ENCODE measurements at places on chromosomes 6 and 20.

- peaks cover 4% of the 10 kb centered on the region for H3K4me1 ChIP-seq
- no peak overlapping the region for H3K4me3 ChIP-seq
- no peaks in the 10 kb centered on the region for H3K27me3 ChIP-seq
- DNase-seq: no peak
Observed at GRCh38 chr6:36610956-36611336, 16.8 kb downstream of the SRSF3 start.

- H3K27ac ChIP-seq: peak overlapping the region; percentile 37
- H3K27me3 ChIP-seq: no peaks in the 10 kb centered on the region
- H3K4me3 ChIP-seq: no peak overlapping the region
Observed at GRCh38 chr6:151292974-151293687, 53.4 kb downstream of the AKAP12 start.

- no peak overlapping the region for H3K4me3 ChIP-seq
- peaks cover 3% of the 10 kb centered on the region for H3K4me1 ChIP-seq
- no peak for DNase-seq
- no peaks in the 10 kb centered on the region for H3K27me3 ChIP-seq
Observed at GRCh38 chr6:138671351-138671750, 102.2 kb upstream of the CCDC28A start.

GRCh38 chr20:48606172-48606840 is 221.5 kb downstream of the PREX1 start:
- DNase-seq: no peak
- no peak overlapping the region for H3K4me3 ChIP-seq
- H3K27ac ChIP-seq: no peak overlapping the region
- peaks cover 89% of the 10 kb centered on the region for H3K27me3 ChIP-seq
- H3K36me3 ChIP-seq: no peaks in the 10 kb centered on the region

DNA sequence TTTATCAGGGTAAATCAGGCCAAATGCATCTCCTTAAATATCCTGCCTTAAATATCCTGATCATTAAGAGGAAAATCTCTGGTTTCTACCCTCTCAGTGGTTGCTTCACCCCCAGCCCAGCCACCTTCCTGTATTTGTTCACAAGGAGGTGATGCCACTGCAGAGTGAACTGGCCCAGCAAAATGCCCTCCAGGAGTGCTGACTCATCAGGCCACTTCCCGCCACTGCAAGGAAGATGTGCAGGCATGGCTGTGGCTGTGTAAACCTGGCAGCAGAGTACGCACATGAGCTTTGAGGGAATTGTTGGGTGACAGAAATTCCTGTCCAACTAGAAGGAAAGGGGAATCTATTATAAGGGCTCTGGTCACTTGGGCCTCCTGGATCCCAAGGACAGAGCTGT is 13.8 kb downstream of the NQO2 start:
- no peaks in the 10 kb centered on the region for H3K27me3 ChIP-seq
- H3K4me3 ChIP-seq: no peak overlapping the region
- H3K36me3 ChIP-seq: peaks cover 76% of the 10 kb centered on the region
- DNase-seq: peak; percentile 62
- no peaks in the 10 kb centered on the region for H3K4me1 ChIP-seq

- no peaks in the 10 kb centered on the region for H3K36me3 ChIP-seq
- DNase-seq: no peak
- H3K4me3 ChIP-seq: no peak overlapping the region
- H3K27me3 ChIP-seq: peaks cover 27% of the 10 kb centered on the region
Observed at GRCh38 chr20:48845721-48846306, 18.0 kb upstream of the PREX1 start.

DNA sequence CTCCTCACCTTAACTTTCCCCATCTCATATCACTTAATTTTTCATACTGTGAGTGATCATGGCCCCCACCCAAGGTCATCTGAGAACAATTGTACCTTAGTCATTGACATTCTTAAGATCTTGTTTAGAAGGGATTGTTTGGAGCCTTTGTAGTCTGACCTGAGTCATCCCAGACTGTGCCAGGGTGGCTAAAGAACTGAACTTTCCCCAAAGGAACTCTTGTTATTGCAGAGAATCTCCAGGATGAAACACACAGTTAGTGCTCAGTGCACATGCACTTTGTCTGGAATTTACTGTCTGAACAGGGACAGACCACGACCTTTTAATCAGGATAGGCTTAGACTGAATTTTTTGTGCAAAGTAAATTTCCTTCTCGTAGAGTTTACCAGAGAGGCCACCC is 112.6 kb upstream of the CCN2 start:
- no peaks in the 10 kb centered on the region for H3K27me3 ChIP-seq
- H3K4me1 ChIP-seq: no peaks in the 10 kb centered on the region
- no peak overlapping the region for H3K27ac ChIP-seq
- H3K4me3 ChIP-seq: no peak overlapping the region
- no peaks in the 10 kb centered on the region for H3K36me3 ChIP-seq

GRCh38 chr20:19885939-19886660 is 128.0 kb downstream of the RIN2 start:
- no peaks in the 10 kb centered on the region for H3K27me3 ChIP-seq
- peak overlapping the region; percentile 76 for H3K4me3 ChIP-seq
- H3K4me1 ChIP-seq: peaks cover 28% of the 10 kb centered on the region
- peak overlapping the region; percentile 46 for H3K27ac ChIP-seq
- DNase-seq: peak; percentile 84

- H3K36me3 ChIP-seq: no peaks in the 10 kb centered on the region
- H3K27ac ChIP-seq: no peak overlapping the region
- peak; percentile 45 for DNase-seq
- peaks cover under 1% of the 10 kb centered on the region for H3K4me1 ChIP-seq
Observed at GRCh38 chr6:166258854-166259276, 49.3 kb downstream of the PRR18 start.

DNA sequence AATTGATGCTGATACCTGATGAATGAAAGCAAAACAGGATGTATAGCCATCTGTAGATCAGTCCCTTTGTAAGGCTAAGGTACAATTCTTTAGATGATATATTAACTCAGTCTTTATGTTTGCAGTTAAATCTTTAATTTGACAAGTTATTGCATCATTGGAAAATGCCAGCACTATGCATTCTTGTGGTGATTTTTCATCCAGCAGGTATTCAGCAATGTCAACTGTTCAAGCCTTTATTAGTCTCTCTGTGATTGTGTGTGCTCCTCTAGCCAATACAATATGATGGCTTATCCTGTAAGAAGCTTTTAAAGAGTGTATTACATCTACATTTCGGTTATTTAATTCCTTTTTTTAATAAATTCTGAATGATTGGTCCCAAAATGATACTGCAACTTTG is 34.3 kb downstream of the HLA-DMB start:
- DNase-seq: no peak
- peaks cover 4% of the 10 kb centered on the region for H3K4me1 ChIP-seq
- peak overlapping the region; percentile 84 for H3K27ac ChIP-seq
- H3K4me3 ChIP-seq: no peak overlapping the region
- H3K27me3 ChIP-seq: no peaks in the 10 kb centered on the region
- peaks cover under 1% of the 10 kb centered on the region for H3K36me3 ChIP-seq

DNA sequence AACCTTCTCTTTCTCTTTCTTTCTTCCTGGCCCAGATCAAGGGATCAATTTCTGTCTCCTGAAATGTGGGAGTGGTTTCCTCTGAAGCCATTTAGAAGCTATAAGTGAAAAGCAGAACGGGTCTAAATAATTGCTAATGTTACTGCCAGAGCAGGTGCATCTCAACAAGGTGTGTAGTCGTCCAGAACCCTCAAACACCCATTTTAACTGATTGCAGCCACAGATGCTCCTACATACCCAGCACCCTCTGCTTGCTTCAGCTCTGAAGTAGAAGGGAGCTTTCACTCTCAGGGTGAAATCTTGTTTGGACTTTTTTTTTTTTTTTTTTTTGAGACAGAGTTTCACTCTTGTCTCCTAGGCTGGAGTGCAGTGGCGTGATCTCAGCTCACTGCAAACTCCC is 592.1 kb upstream of the ARID1B start:
- H3K36me3 ChIP-seq: no peaks in the 10 kb centered on the region
- H3K27ac ChIP-seq: no peak overlapping the region
- no peak for DNase-seq
- no peaks in the 10 kb centered on the region for H3K4me1 ChIP-seq
- no peak overlapping the region for H3K4me3 ChIP-seq
- no peaks in the 10 kb centered on the region for H3K27me3 ChIP-seq

GRCh38 chr6:16766043-16766536 is 4.8 kb upstream of the ATXN1 start:
- no peaks in the 10 kb centered on the region for H3K36me3 ChIP-seq
- no peaks in the 10 kb centered on the region for H3K27me3 ChIP-seq
- peak; percentile 94 for DNase-seq
- peak overlapping the region; percentile 28 for H3K27ac ChIP-seq
- H3K4me1 ChIP-seq: peaks cover 7% of the 10 kb centered on the region

- no peak overlapping the region for H3K27ac ChIP-seq
- H3K27me3 ChIP-seq: no peaks in the 10 kb centered on the region
- H3K4me1 ChIP-seq: peaks cover 13% of the 10 kb centered on the region
- peaks cover 61% of the 10 kb centered on the region for H3K36me3 ChIP-seq
Observed at GRCh38 chr20:45904583-45905504, 7.1 kb downstream of the PLTP start.

GRCh38 chr6:12291839-12292604 is 1.9 kb downstream of the EDN1 start:
- peak overlapping the region; percentile 95 for H3K27ac ChIP-seq
- peak overlapping the region; percentile 62 for H3K4me3 ChIP-seq
- no peaks in the 10 kb centered on the region for H3K27me3 ChIP-seq
- DNase-seq: peak; percentile 60
- H3K36me3 ChIP-seq: no peaks in the 10 kb centered on the region

DNA sequence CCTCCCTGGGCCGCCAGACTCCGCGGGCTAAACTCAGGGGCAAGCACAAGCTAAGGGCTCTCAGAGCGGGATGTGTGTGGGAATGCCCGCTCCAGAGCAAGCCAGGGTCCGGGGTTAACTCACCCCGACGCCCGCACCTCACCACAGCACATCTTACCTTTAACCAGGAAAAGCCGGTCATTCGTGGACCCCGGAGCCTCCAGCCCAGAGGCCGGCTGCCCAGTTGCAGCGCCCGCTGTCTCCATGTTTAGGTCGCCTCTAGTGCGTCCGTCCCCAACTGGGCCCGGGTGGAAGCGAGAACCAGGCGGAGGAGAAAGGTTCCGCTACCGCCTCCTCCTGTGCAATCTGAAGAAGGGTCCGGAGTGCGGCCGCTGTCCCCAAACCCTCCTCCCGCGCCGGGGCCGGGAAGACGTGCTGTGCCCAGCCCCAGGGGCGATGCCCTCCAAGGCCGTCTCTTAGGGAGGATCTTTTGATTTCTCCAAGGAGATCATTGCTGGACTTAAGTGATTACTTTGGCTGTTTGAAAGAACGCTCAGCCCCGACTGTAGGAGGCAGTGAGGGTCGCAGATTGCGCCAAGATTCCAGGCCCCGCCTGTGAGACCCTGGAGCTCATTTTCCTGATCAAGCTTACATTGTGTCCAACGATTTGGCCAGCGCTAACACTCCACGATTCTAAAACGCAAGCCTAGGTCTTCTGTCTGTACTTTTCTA is at the start of gene TMEM242:
TMEM242 (minus strand) TSS at position 265 of the 711 bp plus-strand sequence; CDS start at position 245, 20 bp downstream.
- H3K27ac ChIP-seq: peak within 1 kb of the TSS; percentile 87
- H3K4me3 ChIP-seq: peak within 1 kb of the TSS; percentile 90
- peaks cover 4% of the 10 kb centered on the region for H3K4me1 ChIP-seq
- H3K36me3 ChIP-seq: peaks cover 3% of the 10 kb centered on the region

DNA sequence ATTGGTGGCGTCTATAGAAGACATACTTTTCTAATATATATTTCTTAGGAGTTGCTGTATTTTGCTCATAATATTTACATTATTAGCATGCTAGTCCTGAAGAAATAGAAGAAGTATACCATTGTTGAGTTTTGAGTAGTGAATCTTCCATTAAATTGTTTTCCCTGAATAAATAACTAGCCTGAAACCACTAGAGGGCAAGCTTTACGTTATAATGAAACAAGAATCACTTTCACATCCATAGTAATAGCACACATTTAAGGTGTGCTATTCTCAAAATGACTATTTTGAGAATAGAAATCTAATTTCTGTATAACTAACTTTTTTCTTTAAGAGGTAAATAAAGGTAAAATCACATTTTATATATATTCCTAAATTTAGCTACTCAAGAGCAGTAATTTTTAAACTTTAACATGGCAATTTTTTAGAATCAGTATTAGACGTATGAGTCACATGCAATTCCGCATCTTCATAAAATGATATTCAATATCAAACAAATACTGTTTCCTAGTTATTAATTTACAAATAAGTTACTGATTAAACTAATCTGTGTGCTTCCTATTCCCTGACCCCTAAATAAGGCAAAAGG is 213.2 kb upstream of the MANEA start:
- no peaks in the 10 kb centered on the region for H3K4me1 ChIP-seq
- no peaks in the 10 kb centered on the region for H3K36me3 ChIP-seq
- H3K27me3 ChIP-seq: no peaks in the 10 kb centered on the region
- DNase-seq: peak; percentile 7
- no peak overlapping the region for H3K4me3 ChIP-seq
- H3K27ac ChIP-seq: no peak overlapping the region

DNA sequence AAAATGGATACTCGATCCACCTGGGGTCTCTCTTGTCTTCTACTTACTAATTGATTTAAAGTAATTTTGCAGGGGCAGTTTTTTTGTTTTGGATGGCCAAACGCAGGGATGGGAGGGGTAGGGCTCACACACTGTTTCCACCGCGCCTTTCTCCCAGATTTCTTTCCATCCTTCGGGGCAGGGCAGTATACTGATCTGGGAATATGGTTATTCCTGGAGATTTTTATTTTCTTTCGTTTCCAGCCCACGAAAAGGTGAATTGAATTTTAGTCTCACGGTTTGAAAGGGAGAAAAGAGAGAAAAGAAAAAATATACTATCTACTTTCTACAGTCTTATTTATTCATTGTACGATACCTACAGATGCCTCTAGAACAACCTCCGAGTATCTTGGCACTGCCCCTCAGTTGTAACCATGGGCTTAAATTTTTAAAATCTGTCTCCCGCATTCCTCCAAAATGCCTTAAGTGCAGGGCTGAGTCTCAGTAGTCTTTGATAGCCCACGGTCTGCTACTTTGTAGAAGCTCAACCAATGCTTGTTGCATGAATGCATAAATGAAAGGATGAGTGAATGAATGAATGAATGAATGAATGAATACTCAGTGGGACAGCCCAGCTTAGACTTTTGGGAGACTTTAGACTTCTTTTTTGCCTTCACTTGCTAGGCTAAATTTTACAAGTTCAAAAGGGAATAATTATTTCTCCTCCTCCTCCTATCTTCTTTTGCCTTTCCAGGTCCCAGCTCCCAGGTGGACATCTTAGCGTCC is 18.1 kb upstream of the TRIM27 start:
- DNase-seq: no peak
- H3K27ac ChIP-seq: no peak overlapping the region
- H3K4me3 ChIP-seq: peak overlapping the region; percentile 90
- H3K36me3 ChIP-seq: no peaks in the 10 kb centered on the region

- H3K4me3 ChIP-seq: no peak overlapping the region
- peaks cover 35% of the 10 kb centered on the region for H3K27me3 ChIP-seq
- H3K4me1 ChIP-seq: no peaks in the 10 kb centered on the region
- no peak overlapping the region for H3K27ac ChIP-seq
- no peak for DNase-seq
Observed at GRCh38 chr6:1039191-1039590, 272.7 kb upstream of the FOXQ1 start.

- H3K27me3 ChIP-seq: peaks cover 59% of the 10 kb centered on the region
- no peak for DNase-seq
- no peaks in the 10 kb centered on the region for H3K36me3 ChIP-seq
- no peak overlapping the region for H3K4me3 ChIP-seq
- no peaks in the 10 kb centered on the region for H3K4me1 ChIP-seq
Observed at GRCh38 chr20:51098284-51098810, 75.4 kb upstream of the KCNG1 start.

- H3K4me3 ChIP-seq: peak overlapping the region; percentile 59
- no peak overlapping the region for H3K27ac ChIP-seq
- H3K4me1 ChIP-seq: peaks cover 24% of the 10 kb centered on the region
- DNase-seq: no peak
Observed at GRCh38 chr20:18058661-18059467, 1.1 kb upstream of the OVOL2 start.

- H3K4me1 ChIP-seq: peaks cover 5% of the 10 kb centered on the region
- no peak overlapping the region for H3K27ac ChIP-seq
- no peak overlapping the region for H3K4me3 ChIP-seq
- no peaks in the 10 kb centered on the region for H3K36me3 ChIP-seq
- no peaks in the 10 kb centered on the region for H3K27me3 ChIP-seq
- DNase-seq: no peak
Observed at GRCh38 chr6:97665446-97665845, 382.4 kb upstream of the MMS22L start.

All from mesenchymal stem cell (in vitro differentiated cells and primary cell).